ENCODE measurements at places on chromosomes 5 and 9.

DNA sequence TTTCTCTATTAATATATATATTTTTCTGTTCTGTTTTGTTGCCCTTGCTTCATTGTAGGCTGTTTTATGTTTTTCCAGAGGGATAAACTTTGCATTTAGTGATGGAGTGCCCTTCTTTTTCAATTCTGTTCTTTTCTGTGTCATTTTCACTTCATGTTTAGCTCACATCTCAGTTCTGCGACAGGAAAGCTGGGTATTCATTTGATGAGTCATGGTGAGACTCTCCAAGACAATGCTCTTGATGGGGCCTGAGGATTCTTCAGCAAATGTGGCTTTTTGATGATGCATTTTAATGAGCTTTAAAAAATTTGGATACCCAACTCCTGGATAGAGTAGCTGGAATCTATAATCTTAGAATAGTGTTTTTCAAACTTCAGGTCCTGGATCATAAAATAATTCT is 56.5 kb upstream of the SPATA31D4 start:
- no peak for DNase-seq

GRCh38 chr9:31790720-31791119 is 593.7 kb upstream of the ACO1 start:
- DNase-seq, result no peak

GRCh38 chr5:92543201-92543600 is 1037.8 kb downstream of the NR2F1-AS1 start:
- DNase-seq, result no peak

DNA sequence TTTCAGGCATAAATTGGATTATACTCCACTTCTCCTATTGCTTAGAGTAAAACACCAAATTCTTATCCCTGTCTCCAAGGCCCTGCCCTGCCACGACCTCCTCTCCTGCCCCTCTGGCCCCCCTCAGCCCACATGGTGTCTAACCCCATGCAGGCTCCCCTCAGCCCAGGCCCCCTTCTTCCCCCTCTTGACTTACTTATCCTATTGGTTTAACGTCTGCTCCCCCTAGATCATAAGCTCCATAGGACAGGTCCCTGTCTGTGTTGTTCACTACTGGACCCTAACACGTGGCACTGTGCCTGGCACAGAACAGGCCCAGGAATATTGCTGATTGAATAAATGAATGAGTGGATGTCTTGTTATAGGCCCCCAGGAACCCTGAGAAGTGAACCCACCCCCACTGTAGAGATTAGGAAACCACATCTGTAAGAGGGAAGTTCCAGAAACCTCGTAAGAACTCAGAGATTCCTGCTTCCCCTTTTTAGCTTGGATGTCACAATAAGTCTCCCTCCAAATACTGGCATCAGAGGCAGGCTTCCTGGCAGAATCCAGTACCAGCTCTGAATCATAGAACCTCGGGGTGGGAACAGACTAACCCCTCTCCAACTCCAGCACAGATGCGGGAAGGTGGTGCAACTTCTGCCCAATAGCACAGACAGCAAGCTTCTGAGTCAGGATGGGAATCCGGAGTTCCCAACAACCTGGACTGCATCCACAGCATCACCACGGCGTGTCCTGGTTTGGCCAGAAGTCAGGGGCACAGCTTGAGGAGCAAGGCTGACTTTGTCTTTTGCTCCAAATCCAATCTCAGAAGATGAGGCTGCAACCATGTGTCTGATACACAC is 31.5 kb downstream of the HRH2 start:
- DNase-seq, result no peak

DNA sequence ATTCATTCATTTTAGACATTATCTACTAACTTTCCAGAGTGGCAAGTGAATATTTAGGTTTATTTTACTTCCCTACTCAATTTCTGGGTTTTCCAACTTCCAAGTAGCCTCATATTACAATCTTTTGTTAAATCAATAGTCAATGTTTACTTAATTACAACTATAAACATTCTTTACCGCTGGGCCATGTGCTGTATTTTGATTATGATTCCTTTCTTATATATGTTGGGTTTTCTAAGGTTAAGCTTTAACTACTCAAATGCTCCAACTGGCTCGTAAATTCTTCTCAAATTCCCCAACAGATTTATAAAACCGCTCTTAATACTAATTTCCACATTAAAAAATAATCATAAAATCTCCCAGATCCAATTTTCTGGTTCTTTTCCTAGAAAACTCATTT is 110.1 kb upstream of the ABCA1 start:
- DNase-seq, result no peak

- no peak for DNase-seq
Observed at GRCh38 chr5:55991768-55992486, 2.8 kb downstream of the IL6ST start.

GRCh38 chr5:158874792-158875191 is 224.9 kb downstream of the EBF1 start:
- no peak for DNase-seq

GRCh38 chr5:147336876-147337275 is 102.0 kb downstream of the STK32A start:
- DNase-seq, result no peak

DNA sequence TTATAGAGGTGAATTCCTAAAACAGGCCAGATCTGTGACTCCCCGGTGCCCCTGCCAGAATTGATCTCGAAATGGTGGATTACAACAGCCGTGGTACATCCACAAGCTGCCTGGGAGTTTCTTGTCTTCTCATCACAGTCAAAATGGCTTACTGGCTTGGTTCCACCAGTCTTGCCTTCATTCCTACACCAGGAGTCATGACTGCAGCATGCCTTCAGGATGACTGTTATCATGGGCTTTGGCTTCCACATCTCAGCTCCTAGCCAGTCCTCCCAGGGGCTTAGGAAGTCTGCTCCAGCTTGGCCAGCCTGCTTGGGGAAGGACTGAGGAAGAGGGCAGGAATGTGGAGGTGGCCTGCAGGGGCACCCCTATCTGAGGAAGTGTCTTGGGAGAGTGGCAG is 132.9 kb upstream of the NR3C1 start:
- no peak for DNase-seq
